ENCODE measurements at places on chromosomes 3 and 15. TPM values are rescaled to one million over a fixed set of nuclear protein-coding genes. Genes with fewer than 3 reads are reported as not detected.

Gene GOLGA8G
- polyA plus RNA-seq = not detected

Gene TM4SF4
- 0.08 TPM for polyA plus RNA-seq

Gene TRIM42
- not detected for polyA plus RNA-seq

Gene MFSD1
- 44.9 TPM for polyA plus RNA-seq

Measured in SK-N-SH (cell line).